ENCODE measurements at places on chromosomes 1 and 21.

DNA sequence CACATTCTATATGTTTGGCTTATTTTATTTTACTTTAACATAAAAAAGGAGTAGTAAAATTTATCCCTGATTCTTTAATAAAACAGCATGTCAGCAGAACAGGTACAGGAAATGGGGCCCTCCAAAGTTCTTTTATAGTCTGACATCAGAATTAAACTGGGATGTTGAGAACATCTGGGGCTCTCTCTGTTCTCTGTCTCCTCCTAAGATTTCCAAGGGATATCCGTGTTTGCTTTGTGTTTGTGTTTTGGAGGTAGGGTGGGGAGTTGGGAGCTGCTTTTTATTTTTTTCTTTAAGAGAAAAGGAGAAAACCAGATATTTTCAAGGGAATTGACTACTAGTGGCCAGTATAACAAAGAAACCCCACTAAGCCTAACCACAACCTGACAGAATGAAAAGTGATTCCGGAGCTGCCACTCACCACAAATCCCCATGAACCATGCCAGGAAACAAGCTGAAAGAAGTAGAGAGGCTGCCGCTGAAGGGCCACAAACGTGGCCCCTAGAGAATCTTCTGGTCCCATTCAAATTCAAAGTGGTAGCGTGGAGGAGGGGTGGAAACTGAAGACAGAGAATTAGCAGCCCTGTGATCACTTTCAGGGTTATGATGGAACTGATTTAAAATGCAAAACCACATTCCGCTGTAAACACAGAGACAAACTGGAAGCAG lies 369.6 kb upstream of the ADGRL2 start:
- no peak for DNase-seq

DNA sequence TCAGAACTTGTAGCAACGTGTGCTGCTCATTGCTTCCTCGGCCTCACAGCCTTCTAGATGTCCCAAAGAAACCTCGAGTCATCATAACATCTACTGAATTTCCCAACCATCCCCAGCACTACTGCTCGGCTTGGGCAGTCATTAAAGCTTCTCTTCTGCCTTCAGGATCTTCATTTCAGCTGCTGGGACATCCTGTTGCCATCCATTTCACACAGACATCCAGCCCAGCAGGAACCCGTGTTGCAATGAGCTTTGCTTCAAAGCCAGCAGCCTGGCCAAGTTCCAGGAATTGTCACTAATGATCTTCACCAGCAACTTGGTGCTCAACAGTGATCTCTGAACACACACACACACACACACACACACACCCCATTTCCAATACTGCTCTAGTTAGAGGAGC lies 18.5 kb downstream of the WLS start:
- DNase-seq, result no peak

DNA sequence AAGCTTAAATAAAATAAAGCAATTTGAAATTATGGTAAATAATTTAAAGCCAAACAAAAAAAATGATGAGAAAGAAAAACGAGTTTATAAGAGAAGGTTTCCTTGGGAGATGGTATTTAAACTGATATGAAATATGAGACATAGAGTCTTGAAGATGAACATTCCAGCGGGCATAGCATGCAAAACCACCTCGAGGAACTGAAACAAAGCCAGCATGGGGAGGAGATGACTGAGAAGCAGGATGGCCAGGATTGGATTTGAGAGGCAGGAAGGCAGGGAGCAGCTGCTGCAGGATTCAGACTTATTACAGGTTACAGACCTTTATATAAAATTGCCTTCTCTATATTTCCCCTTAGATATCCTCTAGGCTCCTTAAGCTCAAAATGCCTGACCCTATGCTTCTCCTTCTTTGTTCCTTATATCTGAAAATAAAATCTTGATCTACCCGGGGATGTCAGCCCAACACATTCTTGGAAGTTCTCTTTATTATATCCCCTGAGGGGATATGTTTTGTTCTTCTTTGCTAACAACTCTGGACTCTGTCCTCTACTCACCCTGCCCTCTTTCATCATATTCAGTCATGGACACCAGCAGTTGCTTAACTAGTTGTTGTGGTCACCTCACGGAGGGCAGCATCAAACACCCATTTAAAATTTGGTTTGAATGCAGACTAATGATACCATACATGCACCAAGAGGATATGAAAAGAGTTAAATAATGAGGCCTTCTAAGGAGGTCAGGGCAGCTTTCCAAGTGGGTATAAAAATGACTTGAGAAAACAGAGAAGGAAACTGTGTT lies 719.1 kb upstream of the B3GALT2 start:
- no peak for DNase-seq

GRCh38 chr21:45972353-45972715 lies 9.2 kb upstream of the COL6A1 start:
- no peak for DNase-seq

GRCh38 chr1:212044851-212045250 lies 9.3 kb downstream of the DTL start:
- no peak for DNase-seq

DNA sequence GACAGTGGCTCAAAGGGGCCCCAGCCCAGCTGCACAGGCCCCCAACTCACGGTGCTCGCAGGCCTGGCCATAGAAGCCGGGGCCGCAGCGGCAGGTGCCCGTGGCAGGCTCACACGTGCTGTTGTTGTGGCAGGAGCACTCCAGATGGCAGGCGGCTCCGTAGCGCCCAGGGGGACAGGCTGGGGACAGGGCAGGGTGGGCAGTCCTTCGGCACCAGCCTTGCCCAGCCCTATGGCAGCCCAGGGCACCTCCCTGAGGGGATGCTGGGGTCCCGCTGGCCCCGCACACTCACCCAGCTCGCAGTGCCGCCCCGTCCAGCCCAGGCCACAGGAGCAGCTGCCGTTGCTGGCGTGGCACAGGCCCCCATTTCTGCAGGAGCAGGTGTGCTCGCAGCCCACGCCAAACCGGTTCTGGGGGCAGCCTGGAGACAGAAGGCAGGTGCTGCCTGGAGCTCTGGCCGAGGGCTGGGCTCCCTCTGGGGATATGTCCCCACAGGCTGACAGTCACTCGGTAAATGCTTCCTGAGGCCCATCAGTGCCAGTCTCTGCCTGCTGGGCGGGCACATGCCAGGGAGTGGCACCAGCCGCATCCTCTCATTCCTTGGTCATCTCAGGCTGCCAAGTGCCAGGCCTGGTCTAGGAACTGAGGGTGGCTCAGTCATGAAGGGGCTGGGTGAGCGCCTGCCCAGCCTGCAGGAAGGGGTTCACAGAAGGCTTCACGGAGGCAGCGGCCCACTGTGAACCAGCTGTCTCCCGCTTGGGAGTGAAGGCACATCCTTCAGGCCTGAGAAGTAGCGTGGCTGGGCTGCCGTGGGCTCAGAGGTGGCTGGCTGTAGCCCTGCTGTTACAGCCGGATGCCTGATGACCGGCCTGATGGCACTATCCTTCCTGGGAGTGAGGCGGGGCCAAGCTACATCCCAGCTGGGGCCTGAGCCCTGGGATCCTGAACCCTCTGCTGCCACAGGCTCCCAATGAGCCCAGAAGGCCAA lies 40.1 kb downstream of the ARHGEF16 start:
- no peak for DNase-seq

Data from nucleus accumbens (tissue), 56 donors.